ENCODE measurements at places on chromosomes 7 and 10.

DNA sequence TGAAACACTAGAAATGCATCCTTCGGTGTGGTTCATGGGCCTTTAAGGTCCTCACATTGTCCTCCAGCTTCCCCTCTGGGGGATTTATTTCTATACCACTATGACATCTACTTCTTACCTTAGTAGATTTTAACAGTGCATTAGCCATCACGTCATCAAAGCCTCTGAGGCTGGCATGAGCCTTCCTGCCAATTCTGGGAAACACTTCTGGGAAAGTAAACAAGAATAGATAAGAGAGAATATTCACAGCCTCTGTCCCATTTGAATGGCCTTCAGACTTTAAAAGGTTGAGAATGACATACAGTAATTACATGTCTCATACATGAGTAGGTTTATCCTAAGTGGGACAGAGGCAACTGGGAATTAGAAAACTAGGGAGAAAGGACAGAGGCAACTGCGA is 89.7 kb downstream of the AMPH start:
- no peak for DNase-seq

- DNase-seq = no peak
These were observed 6.6 kb upstream of the TPK1 start for GRCh38 chr7:144842377-144842851.

- DNase-seq = no peak
These were observed 90.7 kb upstream of the KIAA1217 start for GRCh38 chr10:24118246-24118645.

DNA sequence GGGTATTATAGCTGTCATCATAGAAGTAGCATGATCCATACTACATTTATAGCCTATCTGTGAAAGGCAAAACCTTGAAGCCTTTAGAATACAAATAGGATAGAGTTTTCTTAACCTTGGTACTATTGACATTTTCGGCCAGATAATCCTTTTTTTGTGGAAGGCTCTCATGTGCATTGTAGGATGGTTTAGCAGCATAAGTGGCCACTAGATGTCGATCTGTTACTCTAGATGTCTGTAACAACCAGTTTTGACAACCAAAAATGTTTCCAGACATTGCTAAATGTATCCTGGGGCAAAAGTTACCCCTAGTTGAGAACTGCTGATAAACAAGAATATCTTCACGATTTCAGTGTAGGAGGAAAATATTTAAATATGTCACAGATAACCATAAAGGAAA is 319.4 kb upstream of the GALNT17 start:
- DNase-seq = peak; percentile 15

GRCh38 chr7:80098795-80099194 is 35.8 kb upstream of the GNAI1 start:
- DNase-seq = no peak
